ENCODE measurements at places on chromosomes 6 and 20.

GRCh38 chr20:10603971-10604864 lies 69.6 kb downstream of the JAG1 start:
- DNase-seq, result no peak

- no peak for DNase-seq
Measured at GRCh38 chr20:60787276-60787675, 464.8 kb upstream of the CDH4 start.

DNA sequence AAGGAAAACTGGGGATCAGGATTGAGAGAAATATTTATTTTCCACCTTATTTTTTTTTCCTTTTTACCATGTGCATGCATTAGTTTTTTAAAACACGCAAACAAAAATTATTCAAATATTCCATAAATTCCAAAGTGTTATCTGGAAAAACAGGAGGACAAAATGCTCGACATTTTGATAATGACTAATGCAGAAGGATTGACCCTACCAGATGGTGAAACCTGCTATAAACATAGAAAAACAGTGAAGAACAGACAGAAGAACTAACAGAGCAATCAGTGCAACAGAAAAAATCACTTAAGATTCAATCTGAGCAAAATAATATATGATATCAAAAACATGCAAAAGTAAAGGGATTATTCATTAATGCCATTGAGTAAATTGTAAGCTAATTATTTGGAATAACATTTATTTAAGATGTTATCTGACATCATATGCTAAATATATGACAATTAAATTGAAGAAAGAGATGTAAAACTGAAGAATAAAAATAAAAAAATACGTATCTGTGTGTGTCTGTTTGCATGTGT lies 218.4 kb downstream of the LMBRD1 start:
- no peak for DNase-seq

GRCh38 chr6:106847116-106847515 lies 127.4 kb downstream of the CD24 start:
- peak; percentile 5 for DNase-seq

DNA sequence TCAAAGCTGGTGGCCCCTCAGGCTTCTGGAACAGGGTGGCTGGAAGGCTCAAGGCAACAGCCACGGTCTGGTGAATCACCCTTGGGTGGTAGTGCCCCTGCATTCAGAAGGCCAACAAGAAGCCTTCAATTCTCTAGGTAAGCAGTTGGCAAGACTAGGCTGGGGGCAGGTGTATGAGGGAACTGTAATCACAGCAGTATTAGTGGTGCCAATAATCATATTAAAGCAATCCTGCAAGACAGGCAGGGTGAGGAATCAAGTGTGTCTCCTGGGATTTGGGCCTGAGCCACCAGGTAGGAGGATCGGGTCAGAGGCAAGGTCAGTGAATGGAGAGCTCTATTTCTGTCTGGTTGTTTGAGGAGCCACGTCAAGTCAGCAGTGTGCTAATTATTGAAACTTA lies 24.9 kb upstream of the SCUBE3 start:
- no peak for DNase-seq

GRCh38 chr6:225907-226306 lies 66.4 kb upstream of the DUSP22 start:
- no peak for DNase-seq

GRCh38 chr6:54886932-54887584 lies 40.5 kb downstream of the FAM83B start:
- DNase-seq, result no peak

DNA sequence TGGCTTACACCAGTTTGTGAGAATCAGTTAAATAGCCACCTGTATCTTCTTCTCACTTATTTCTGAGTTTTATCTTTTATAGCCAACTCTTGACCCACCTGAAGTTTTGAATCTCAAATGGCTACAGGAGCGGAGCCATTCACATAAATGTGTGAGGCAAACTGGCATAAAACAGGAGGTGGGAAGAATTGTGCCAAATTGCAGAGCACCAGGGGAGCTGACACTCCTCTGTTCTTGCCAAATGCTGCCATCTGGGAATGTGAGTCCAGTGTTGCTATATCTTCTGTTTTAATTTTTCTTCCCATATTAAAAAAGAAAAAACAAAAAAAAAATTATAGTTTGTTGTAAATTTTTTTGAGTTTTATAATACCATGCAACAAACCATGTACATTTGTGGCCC lies 17.0 kb upstream of the RNF146 start:
- DNase-seq, result no peak

DNA sequence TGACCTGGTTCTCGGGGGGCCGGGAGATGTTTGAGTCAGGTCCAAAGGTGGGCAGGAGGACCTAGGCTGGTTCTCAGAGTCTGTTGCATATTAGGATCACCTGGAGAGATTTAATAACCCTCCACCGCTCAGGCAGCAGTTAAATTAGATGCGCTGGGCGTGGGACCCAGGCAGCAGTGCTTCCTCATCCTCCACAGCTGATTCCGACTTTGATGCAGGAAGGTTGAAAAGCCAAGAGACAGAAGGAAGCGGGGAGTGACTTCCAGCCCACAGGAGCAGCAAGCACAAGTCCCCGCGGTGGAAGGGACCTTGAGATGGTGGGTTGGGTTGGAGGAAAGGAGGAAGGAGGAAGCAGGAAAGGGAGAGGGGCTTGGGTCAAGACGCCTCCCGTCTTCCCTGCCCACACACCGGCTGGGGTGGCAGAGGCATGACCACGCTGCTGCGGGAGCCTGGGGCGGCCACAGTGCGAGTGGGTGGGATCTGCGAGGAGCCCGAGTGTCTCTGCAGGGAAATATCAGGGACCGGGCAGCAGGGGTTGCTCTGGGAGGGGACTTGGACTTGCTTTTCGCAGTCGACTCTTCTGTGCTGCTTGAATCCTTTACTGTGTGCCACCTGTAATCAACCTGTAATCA lies 146.0 kb downstream of the PHACTR3 start:
- DNase-seq, result no peak

GRCh38 chr6:26432627-26433201 lies 7.6 kb upstream of the BTN3A3 start:
- DNase-seq, result no peak

DNA sequence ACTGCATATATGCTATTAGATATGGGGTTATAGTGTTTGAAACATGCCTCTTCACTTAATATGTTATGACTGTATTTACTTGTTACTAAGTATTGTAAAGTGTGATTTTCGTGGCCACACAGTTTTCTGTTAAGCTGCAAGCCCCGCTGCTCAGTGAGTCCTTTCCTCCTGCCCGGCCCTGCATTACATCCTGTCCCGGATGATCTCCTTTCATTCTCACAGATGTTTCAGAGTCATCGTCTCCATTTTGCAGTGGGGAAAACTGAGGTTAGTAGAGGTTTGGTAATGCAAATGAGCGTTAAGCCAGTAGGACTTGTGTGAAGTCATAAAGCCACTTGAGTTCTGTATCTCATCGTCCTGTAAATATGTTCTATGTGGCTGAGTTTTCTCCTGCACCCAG lies 155.5 kb downstream of the CFAP61 start:
- DNase-seq, result no peak

GRCh38 chr20:44068316-44069201 lies 118.4 kb downstream of the JPH2 start:
- peak; percentile 20 for DNase-seq

GRCh38 chr6:43951063-43951755 lies 176.0 kb downstream of the MRPL14 start:
- DNase-seq, result peak; percentile 8

- DNase-seq, result no peak
Measured at GRCh38 chr6:142958343-142958742, 13.4 kb upstream of the HIVEP2 start.

GRCh38 chr6:97630604-97631003 lies 347.6 kb upstream of the MMS22L start:
- DNase-seq, result no peak

GRCh38 chr6:145608850-145609249 lies 126.5 kb downstream of the EPM2A start:
- DNase-seq, result no peak

- DNase-seq, result no peak
Measured at GRCh38 chr20:50646483-50646996, 44.8 kb downstream of the RIPOR3 start.
